Epithelial cell of proximal tubule (primary cell): ENCODE measurements at places on chromosomes 7 and 10.

- no peak for DNase-seq
Observed at GRCh38 chr10:80356563-80356988, at the start of the genes DYDC1 and DYDC2. DYDC1 (minus strand) TSS chr10:80356755; CDS start chr10:80352601, 4,154 bp downstream. DYDC2 (plus strand) TSS chr10:80356781; CDS start chr10:80362444, 5,663 bp downstream.

- DNase-seq, result no peak
Observed at GRCh38 chr7:123796568-123796967, 47.8 kb upstream of the WASL start.

DNA sequence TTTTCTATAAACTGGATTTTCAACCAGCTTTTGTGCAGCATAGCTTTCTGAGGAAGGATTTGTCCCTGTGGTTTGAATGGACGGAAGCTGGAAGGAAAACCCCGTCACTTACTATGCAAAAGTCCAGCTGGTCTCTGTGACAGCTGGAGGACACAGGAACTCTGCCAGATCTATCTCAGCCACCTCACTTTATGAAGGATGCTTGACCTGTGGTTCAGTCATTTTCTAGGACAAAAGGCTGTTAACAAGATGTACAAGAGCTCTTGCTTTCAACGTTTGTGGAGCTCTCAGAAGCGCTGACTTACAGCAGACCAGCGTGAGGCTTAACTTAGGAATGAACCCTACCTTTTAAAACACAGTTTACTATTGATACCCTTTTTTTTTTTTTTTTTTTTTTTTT lies 90.8 kb downstream of the CREM start:
- DNase-seq, result no peak

DNA sequence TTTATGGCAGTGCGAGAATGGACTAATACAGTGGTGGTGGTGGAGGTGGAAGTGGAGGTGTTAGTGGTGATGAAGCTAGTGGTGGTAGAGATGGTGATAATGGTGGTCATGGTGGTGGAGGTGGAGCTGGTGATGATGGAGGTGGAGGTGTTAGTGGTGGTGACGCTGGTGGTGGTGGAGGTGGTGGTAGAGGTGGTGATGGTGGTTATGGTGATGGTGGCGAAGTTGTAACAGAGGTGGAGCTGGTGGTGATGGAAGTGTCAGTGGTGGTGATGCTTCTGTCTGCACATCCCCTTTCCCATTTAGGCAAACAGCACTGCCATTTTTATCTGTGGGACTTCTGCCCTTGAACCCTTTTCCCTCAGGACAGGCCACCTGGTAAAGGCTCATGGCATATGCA lies 7.4 kb upstream of the PTPRN2 start:
- no peak for DNase-seq

DNA sequence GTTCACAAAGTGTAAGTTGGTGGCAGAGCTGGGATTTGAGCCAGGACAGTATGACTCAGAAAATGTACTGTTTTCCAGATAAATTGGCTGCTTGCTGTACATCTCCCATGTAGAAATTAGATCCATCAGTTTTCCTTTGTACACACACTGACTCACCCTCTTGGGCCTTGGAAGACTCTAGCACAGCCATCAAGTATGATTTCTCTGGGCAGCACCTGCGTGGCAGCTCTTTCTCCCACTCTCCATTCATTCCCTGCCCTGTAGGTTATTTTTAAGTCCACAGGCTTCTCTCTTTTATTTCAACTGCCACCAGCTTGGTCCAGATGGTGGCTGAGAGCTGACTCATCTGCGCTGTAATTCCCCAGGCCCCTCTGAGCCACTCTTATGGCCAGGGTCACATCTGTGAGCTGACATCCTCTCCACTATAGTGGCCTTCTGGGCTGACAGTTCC lies 28.3 kb upstream of the SDK1 start:
- DNase-seq, result no peak

DNA sequence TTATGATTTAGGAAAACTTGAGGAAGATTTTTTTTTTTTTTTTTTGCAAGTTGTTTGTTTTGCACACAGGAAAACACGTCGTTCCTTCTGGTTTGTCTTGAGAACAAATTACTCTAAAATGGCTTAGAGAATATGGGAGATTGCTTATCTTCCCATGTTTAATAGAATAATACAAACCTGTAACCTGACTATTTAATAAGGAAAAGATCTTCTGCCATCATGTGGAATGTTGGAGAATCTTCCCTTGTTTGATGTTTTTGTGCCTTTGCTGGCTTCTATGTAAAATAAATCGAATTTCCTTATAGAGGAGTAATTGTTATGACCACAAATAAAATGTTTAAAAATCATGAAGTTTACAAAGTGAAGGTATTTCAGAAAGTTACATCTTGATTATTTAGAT lies 818.8 kb downstream of the GATA3 start:
- no peak for DNase-seq

- no peak for DNase-seq
Observed at GRCh38 chr7:121160150-121161008, 168.4 kb upstream of the WNT16 start.

GRCh38 chr10:113663908-113664307 lies at the start of gene NRAP:
NRAP (minus strand) TSS chr10:113664041; CDS start chr10:113663882, 159 bp downstream.
- no peak for DNase-seq

- DNase-seq, result no peak
Observed at GRCh38 chr7:34488766-34489165, 169.3 kb upstream of the NPSR1 start.
